Right lobe of liver (tissue), 6 donors: ENCODE measurements at places on chromosomes 6 and 20. TPM values are rescaled to one million over a fixed set of nuclear protein-coding genes. Genes with fewer than 3 reads are reported as not detected.

The TCFL5 gene
- 4.7 TPM for total RNA-seq

GRCh38 chr20:38430679-38431325 is 4.3 kb downstream of the SNHG17 start:
- H3K4me3 ChIP-seq, result no peak overlapping the region
- H3K36me3 ChIP-seq, result peaks cover 5% of the 10 kb centered on the region
- H3K27ac ChIP-seq, result no peak overlapping the region
- H3K27me3 ChIP-seq, result no peaks in the 10 kb centered on the region
- no peak for DNase-seq
- no peaks in the 10 kb centered on the region for H3K4me1 ChIP-seq

GRCh38 chr6:149897015-149897697 is 757 bp downstream of the RAET1E start:
- H3K36me3 ChIP-seq, result no peaks in the 10 kb centered on the region
- H3K27ac ChIP-seq, result no peak overlapping the region
- H3K4me1 ChIP-seq, result peaks cover 9% of the 10 kb centered on the region
- H3K4me3 ChIP-seq, result peak overlapping the region; percentile 22

DNA sequence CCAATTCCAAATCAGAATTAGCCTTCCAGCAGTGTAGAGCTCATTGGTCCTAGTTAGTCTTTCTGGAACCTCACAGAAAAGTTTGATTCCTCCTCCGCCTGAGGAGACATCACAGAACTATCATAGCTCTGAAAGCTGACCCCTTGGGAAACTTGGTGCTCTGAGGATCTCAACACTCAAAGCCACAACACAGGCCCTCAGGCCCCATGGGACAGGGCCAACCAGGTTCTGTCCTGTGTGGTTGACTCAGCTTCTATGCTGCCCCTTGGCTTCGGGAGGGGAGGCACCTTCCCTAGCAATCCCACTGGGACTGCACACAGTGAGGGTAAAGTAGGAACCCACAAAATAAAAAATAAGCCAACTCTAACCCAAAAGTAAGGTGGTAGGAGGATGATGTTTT is 237.5 kb upstream of the ECI2 start:
- no peak for DNase-seq
- no peaks in the 10 kb centered on the region for H3K27me3 ChIP-seq
- no peaks in the 10 kb centered on the region for H3K4me1 ChIP-seq
- H3K36me3 ChIP-seq, result no peaks in the 10 kb centered on the region

GRCh38 chr20:11734431-11734830 is 183.3 kb upstream of the BTBD3 start:
- H3K36me3 ChIP-seq, result no peaks in the 10 kb centered on the region
- no peaks in the 10 kb centered on the region for H3K27me3 ChIP-seq
- H3K27ac ChIP-seq, result no peak overlapping the region
- no peak for DNase-seq
- no peaks in the 10 kb centered on the region for H3K4me1 ChIP-seq

The TSBP1 gene
- not detected for total RNA-seq

The ATP9A gene
- 14.2 TPM for total RNA-seq

- no peak for DNase-seq
- H3K27ac ChIP-seq, result no peak overlapping the region
- H3K4me3 ChIP-seq, result no peak overlapping the region
- no peaks in the 10 kb centered on the region for H3K36me3 ChIP-seq
- no peaks in the 10 kb centered on the region for H3K4me1 ChIP-seq
Observed at GRCh38 chr6:155629652-155630051, 174.0 kb upstream of the NOX3 start.
